ENCODE measurements at places on chromosomes 5 and 9.

GRCh38 chr5:133202066-133202665 lies 150.4 kb downstream of the HSPA4 start:
- DNase-seq = no peak

GRCh38 chr5:42507451-42508097 lies 84.3 kb downstream of the GHR start:
- no peak for DNase-seq

DNA sequence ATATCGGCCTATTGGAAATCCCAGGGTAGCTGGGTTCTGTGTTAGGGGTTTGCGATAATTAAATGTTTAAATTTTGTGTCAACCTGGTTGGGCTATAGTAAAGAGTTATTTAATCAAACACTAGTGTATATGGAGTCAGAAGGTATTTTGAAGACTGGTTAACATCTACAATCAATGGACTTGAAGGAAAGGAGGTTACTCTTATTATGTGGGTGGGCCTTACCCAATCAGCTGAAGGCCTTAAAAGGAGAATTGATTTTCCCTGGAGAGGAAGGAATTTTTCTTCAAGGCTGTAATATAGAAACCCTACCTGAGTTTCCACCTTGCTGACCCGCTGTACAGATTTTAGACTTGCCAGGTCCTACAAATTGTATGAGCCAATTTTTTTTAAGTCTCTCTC lies 411.4 kb downstream of the IRX1 start:
- no peak for DNase-seq

DNA sequence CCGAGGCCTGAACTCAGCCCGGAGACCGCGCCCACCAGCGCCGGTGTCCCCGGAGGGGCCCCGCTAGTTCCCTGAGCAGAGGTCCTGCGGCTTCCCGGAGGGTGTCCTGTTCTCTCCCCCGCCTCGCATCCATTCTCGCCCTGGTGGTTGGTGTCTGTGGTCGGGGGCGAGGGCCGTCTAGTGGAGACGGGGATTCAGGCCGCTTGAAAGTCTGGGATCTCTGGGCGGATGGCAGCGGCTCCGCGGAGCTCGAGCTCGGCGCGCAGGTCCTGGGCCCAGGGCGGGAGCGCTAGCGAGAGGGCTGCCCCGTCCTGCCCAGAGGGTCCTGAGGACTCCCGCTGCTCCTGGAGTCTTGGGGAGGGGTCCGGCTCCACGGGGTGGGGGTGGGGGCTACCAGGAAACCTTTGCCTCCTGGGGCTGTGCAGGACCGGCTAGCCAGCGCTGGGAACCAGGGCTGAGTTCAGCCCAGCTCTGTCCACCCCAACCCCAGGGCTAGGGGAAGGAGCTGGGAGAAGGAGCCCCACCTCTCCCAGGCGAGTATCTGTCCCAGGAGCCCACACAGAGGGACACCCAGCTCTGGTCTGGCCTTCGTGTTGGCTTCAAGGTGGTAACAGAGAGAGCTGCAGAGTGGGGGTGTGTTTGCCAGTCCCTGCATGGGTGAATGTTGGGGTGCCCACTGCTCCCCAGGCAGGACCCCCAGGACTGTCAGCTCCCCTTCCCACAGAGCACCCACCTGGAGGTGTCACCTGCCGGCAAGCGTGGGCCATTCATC lies 4.0 kb downstream of the TOR4A start:
- DNase-seq = no peak

DNA sequence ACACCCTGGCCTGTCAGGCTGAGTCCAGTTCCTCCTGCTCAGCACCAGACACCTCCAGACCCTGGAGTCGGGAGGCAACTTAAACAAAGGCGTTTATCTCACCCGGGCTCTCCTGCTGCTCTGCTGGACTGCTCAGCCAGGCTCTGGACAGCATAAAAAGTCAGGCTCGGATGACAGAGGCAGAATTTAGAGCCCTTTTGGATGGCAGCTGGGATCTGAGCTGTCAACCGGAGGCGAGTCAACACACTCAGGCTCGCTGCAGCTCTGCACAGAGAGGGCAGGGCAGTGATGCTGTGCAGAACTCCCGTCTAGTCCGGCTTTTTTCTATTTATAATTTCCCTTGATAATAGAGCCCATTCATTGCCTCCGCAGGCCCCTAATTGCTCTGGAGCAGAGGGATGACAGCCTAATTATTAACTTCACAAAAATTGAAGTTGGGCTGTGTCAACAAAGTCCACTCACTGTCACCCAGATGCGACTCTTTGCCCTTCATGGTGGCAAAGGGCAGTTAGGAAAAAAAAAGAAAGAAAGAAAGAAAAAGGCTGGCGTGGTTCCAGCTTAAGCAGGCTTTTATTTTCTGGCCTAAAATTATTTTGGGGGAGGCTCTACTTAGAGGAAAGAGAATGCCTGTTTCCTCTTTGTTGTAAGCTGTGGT lies 37.6 kb downstream of the STC2 start:
- DNase-seq = no peak

- DNase-seq = no peak
Observed at GRCh38 chr5:160030631-160031377, 21.9 kb downstream of the TTC1 start.

- no peak for DNase-seq
Observed at GRCh38 chr9:14433351-14434157, 119.6 kb upstream of the NFIB start.

GRCh38 chr5:39414426-39414825 lies 10.4 kb downstream of the DAB2 start:
- no peak for DNase-seq

- no peak for DNase-seq
Observed at GRCh38 chr5:31133488-31133887, 60.0 kb upstream of the CDH6 start.

- no peak for DNase-seq
Observed at GRCh38 chr5:134813407-134813806, 32.4 kb upstream of the C5orf24 start.

- DNase-seq = no peak
Observed at GRCh38 chr5:140322751-140323731, 20.1 kb upstream of the PFDN1 start.

GRCh38 chr5:109354761-109355160 lies 55.0 kb downstream of the PJA2 start:
- DNase-seq = no peak

- no peak for DNase-seq
Observed at GRCh38 chr5:35158204-35158603, 72.1 kb downstream of the PRLR start.

- no peak for DNase-seq
Observed at GRCh38 chr5:118195211-118195610, 793.1 kb downstream of the DTWD2 start.

GRCh38 chr9:37340961-37341360 lies 81.5 kb upstream of the GRHPR start:
- no peak for DNase-seq
